GM12878 (cell line): ENCODE measurements at places on chromosomes 13 and 19.

GRCh38 chr19:53870485-53870844, 2.8 kb downstream of the MYADM start:
- no peak for DNase-seq

DNA sequence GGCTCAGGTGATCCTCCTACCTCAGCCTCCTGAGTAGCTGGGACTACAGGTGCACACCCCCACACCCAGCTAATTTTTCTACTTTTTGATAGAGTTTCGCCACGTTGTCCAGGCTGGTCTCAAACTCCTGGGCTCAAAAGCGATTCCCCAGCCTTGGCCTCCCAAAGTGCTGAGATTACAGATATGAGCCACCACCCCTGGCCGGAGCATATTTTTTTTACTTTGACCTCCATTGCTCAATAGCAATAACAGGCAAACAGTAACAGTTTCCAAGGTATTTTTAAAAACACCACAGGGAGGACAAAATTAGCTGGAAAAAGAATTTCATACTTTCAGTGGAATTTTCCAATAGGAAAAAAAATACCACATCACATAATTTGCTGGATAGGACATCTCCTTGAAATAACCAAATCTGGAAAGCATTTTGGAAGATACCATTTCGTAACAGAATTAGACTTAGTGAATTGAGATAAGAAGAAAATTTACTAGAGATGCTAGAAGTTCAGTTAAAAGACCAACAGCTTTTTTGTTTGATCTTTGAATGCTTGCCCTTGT, 5.2 kb downstream of the DUXA start:
- DNase-seq, result no peak

DNA sequence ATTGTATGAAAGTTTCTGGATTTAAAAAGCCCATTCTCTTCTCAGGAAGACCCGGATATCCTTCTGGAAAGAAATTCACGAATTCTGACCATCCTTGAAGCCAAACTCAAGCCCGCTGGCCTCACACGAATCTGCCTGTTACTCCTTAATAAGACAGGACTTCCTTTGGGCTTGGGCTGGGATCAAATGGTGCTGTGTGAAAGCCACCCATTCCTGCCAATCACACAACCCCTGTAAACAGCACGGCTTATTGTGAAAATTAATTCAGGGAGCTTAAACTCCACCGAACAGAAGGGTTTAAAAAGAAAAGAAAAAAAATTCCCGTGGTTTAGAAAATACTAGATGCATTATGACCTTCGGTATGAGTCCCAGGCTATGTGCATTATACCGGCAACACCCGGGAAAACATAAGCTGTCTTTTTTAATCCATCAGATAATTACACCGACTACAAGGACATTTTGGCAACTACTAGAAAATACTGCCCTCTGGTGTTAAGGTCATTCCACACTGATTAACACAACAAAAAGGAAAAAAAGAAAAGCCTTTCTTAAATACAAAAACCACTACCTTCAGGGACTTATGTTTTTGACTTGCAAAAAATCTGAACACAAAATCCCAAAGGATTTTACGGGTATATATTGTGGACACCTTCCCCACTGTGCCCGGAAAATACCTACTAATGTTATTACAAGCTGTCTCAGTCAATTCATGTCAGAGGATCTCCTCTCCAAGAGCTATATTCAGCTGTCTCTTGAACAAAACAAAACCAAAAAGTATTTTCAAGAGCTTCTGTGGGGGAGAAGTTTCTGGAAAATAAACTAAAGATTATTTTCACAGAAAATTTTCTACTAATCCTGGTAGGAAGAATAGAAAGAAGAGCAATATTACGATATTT, 76.0 kb upstream of the LSM14A start:
- no peak for DNase-seq

DNA sequence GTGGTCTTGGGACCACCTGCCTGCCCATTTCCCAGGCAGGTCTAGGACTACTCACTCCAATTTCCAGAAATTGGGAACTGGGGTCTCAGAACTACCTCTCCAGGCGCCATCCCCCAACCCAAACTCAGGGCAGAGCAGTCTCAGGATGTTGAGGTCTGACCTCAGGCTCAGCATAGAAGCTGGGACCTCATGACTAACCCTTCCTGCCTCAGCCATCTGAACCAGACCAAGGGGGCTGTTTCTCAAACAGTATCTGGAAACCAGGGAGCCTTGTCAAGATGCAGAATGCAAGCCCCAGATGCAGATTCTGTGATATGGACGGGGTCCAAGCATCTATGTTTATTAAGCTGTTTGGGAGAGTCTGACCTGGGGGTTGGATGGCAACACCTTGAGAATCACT, 1.3 kb downstream of the FBXW9 start:
- no peak for DNase-seq

DNA sequence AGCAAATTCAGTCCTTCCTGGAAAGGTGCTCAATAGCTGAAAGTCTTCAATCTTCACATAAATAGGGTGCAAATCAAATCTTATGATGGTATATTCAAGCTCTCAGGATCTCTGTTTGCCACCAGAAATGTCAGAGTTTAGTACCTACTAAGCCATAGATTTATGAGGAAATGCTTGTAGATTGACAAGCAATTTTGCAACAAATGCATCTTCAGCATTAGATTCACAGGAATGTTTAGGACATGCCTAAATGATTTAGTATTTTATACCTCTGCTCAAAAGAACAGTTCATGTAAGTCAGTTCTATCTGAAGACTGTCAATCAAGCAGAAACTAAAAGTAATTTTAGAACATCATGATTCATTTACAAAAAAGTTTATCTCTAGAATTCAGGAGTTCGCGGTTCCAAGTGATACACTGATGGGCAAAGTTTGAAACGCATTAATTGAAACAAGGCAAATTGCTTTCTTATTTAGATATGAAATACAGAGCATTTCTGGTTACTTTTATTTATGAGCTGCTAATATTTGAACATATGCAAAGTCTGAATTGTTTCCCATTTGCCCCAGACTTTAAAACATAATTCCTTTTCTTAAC, 65.7 kb downstream of the DACH1 start:
- DNase-seq, result no peak

DNA sequence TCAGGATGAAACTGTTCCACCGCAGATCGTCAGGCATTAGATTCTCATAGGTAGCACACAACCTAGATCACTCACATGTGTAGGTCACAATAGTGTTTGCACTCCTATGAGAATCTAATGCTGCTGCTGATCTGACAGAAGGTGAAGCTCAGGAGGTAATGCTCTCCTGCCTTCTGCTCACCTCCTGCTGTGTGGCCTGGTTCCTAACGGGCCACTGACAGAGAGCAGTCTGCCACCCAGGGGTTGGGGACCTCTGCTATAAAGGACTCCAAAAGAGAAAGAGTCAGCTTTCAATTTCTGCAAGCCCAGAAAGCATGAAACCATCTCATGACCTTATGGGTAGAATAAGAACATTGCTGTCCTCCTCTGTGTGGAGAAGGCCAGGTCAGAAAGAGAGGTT, 43.5 kb upstream of the PCCA start:
- no peak for DNase-seq

DNA sequence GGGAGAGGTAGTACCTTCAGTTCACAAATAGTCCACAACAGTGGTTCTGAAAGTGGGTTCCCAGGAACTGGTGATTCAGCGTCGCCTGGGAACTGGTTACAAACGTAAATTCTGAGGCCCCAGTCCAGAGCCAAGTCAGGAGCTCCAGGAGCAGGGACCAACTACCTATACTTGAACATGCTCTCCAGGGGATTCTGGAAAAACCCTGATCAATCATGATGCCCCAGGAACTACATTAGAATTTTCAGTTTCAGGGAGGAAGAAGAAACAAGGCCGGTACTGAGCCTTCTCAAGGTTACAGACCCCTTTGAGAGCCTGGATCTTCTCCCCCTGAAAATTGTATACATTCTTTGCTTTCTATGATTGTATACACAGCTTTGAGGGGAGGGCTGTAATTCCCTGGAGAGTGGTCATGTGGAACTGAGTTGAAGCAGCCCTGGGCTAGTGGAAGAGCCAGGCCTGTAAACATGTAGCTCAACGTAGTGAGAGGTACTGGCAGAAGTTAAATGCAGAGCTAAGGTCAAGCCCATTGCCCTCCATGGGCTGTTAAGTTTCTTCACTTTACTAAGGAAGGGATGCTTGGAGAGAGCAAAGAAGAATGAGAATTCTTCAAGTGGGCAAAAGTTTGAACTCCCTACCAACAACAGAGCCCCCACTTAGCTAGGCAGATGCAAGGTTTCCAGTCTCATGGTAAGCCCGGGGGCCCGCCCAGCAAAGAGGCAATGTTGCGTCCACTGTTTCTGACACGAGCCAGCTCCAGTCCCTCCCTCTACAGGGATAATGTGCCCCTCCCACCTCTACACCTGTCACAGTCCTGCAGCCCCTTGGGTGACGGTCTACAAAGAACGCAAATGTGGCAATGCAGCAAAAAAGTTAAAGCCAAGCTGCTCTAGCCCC, 17.0 kb downstream of the DOCK9 start:
- no peak for DNase-seq

- no peak for DNase-seq
Measured at GRCh38 chr19:46349311-46349993, 2.6 kb downstream of the PPP5C start.

DNA sequence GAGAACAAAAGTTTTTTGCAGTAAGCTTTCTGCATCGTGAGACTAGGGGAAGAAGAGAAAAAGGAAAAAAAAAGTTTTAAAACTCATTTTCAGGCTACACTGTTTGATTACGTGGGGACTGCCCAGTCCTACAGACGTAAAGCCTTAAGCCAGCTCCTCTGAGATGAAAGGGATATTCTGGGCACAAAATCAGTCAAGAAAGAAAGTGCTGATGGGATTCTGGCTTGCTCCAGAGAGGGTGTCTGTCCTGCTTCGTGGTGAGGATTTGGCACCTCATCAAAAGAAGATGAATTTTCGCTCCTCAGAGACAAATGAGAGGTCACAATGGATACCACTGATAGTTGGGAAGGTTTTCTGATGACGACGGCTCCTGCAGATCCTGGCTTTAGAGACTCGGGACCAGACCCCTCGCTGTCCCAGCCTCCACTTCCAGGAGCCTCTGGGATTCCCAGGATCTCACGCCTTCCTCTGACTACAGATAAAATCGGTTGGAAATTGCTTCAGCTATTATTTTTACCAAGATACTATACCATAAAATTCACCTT, 9.7 kb downstream of the TEX29 start:
- DNase-seq, result no peak

DNA sequence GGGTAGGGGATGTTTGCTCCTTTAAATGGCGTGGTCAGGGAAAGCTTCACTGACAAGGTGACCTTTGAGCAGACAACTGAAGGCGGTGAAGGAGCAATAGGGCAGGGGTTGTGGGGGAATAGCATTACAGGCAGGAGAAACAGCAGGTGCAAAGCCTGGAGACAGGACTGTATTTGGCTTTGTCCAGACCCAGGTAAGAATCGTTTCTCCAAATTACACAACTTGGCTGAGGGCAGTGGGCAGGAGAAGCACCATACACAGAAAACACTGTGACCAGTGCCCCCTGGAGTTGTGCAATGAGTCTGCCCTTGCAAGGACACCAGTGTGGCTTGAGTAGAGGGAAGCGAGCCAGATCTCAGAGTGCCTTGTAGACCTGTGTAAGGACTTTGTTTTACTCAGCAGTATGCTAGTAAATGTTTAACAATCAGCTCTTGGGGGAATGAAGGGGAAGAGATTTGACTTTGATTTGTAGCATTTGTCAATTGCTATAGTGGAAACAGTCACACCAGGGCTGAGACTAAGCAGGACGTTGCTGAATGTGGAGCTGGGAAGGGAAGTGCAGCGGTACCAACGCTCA, 360.0 kb downstream of the DCT start:
- no peak for DNase-seq

DNA sequence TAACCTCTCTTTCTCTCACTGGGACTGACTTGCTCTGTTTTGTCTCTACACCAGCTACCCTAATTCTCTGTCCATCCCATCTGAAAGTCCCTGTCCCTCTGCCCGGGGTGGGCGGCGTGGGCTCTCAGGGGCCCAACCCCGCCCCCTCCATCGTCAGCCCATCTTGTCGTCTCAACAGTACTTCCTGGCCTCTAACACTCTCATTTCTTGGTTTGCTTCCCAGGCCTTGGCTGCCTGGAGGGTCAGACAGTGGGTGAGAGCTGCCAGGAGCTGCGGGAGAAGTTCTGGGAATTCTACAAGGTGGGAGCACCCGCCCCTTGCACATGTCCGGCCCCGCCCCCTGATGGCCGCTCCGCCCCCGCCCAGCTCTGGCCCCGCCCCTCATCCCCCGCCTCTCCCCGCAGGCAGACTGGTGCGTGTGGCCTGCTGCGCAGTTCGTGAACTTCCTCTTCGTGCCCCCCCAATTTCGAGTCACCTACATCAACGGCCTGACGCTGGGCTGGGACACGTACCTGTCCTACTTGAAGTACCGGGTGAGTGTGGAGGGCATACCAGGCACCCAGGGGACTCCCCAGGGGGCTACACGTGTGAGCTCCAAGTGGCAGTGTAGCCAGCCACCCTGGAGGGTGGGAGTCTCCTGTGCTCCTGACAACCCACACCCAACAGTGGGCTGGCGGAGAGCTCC, 1.7 kb downstream of the MPV17L2 start:
- no peak for DNase-seq

DNA sequence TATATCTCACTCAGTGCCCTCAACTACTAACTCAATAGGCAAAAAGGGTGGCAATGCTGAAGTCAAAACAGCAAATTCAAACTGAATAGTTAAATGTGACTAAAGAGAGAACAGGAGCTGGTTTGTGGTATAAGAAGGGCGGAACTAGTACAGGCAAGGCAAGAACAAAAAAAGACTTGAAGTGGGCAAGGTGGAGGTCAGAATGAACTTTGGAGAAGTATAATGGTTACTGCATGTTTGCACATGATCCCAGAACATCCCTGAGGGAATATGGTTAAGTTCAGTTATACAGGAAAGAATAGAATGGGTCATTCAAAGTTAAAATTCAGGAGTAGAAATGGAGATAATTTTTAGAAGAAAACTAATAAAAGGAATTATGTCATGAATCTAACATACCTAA, 85.5 kb downstream of the DIAPH3 start:
- DNase-seq, result no peak

GRCh38 chr19:29248332-29248844, 35.4 kb upstream of the UQCRFS1 start:
- no peak for DNase-seq

DNA sequence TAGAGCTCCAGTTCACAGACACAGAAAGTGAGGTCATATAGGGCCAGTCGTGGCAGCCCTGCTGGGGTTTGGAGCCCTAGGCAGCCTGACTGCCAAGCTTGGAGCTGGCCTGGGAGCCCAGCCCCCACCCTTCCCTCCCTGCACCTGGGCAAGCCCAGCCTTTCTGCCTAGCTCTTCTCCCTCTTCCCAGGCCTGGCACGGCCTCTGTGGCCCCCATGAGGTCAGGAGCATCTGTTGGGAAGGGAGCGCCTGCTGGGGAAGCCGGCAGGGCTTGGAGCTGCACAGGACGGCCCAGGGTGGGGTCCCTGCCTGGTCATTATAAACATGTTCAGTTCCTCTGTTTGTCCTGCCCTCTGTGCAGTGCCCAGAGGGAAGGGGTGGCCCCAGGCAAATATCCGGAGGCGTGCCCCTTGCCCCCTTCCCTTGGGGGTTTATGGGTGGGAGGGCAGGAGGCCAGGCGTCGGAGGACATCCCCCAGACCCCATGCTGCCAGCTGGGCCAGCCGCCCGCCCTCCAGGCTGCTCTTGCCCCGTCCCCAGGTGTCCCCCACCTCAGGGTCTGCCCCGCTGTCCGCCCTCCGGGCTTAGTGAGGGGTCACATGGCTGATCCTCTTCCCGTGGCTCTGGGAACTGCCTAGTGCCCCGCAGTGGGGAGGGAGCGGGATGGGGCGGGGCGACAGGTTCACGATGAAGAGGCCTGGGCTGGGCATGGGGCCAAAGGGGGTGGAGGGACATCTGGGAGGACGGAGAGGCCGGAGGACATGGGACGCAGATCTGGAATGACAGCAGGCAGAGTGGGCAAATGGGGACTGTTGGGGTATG, 30.0 kb upstream of the NCCRP1 start:
- no peak for DNase-seq
